ENCODE measurements at places on chromosomes 4 and X. TPM values are rescaled to one million over a fixed set of nuclear protein-coding genes. Genes with fewer than 3 reads are reported as not detected.

GRCh38 chrX:96906741-96907140 lies 23.0 kb downstream of the RPA4 start:
- no peak for DNase-seq

DNA sequence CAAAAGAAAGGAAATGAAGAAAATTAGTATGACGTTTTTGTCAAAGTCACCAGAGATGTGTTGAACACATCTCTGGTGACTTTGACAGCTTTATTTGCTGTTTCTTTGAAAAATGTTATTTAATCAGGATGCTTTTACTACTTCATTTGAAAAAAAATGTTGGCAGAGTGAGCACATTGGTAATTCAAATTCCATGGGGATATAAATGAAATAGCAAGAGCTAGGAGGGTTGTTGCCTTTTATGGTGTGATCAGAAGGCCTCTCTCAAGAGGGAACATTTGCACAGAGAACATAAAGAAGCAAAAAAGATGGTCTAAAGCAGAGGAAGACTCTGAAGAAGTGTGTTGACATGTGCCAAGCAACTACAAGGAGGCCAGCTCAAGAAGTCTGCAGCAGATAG lies 46.6 kb upstream of the CXCL8 start:
- no peak for DNase-seq

- DNase-seq, result no peak
Observed at GRCh38 chr4:74148205-74148604, 9.7 kb upstream of the MTHFD2L start.

DNA sequence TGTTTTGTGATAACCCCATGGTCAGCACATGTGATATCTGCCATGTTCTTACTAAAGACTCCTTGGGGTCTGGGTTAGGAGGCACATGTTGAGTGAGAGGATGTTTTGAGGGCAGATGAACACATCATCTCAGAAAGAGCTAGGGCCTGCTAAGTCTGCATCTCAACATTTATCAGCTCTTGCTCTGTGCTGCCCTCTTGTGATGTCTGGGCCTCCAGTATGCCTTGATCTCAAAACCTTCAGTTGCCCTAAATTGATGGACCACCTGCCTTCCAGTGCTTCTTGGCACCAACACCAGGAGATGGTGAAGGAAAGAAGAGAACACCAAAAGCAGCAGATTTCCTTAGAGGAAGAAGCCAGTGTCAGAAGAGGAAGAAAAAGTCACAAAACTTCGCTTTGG lies 22.5 kb downstream of the MID1 start:
- DNase-seq, result no peak

The UCP1 gene
- total RNA-seq, result not detected

- no peak for DNase-seq
Observed at GRCh38 chr4:152843481-152844090, 63.8 kb downstream of the ARFIP1 start.

GRCh38 chrX:40735325-40736169 lies at the start of gene MED14:
TSS of gene MED14 (minus strand) at chrX:40735542. CDS start at chrX:40735412, 130 bp downstream.
- DNase-seq, result peak; percentile 94

- no peak for DNase-seq
Observed at GRCh38 chrX:66045894-66046293, 6.0 kb upstream of the VSIG4 start.

DNA sequence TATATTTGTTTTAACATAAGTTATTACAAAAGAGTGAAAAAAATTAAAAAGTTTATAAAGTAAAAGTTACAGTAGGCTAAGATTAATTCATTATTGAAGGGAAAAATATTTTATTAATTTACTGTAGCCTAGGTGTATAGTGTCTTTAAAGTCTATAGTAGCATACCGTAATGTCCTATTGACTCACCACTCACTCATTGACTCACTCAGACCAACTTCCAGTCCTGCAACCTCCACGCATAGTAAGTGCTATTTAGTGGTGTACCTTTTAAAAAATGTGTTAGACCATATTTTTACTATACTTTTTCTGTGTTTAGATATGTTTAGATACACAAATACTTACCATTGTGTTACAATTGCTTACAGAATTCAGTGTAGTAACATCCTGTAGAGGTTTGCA lies 841.1 kb downstream of the CENPC start:
- no peak for DNase-seq

DNA sequence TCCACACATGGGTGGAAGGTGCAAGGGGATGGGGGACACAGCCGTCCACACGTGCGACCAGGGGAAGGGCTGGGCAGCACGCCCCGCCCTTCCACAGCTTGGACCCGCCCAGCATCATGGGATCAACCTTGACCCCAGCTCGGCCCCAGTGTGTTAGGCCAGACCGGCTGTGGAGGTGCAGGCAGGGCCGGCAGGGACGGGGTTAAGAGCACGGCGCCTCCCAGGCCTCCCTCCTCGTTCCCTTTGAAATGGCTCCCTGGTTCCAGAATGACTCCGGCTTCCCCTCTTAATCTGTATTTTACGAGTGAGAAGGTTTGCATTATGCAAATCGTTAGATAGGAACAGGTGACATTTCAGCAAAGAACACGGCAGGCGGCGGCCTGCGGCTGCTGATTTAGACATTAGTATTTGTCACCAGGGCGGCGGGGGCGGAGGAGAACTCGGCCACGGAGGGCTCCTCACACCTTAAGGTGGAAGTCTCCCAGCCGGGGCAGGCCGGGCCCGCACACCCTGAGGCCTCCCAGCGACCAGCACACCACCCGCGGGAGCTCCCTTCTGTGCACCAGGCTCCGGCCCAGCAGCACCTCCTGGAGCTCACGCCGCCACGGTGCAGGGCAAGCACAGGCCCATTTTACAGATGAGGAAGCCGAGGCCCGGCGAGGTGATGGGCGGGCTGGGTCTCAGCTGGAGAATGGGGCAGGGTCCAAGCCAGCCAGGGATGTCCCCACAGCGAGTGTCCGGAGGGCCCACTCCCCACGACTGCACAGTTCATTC lies 116.1 kb downstream of the FAM53A start:
- no peak for DNase-seq

The ATOH1 gene
- total RNA-seq, result not detected

GRCh38 chr4:88106205-88106604 lies 52.2 kb downstream of the ABCG2 start:
- no peak for DNase-seq

DNA sequence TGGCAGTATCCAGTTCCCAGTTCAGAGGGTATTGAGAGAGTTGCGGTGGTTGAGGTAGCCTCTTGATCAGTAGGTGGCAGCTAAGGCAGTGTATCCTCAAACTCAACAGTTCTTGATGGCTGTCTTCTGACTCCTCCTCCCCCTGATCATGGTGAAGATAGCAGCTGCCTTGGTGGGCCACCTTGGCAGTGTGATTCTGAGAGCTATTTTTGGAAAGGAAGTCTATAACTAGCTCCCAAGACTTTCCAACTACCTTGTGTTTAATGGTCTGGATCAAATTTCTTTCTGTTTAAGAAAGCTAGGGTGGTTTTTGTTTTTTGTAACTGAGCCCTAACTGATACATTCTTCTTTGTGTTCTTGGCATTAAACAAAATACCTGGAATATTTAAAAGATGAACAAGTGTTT lies 10.5 kb upstream of the TBC1D19 start:
- DNase-seq, result no peak

DNA sequence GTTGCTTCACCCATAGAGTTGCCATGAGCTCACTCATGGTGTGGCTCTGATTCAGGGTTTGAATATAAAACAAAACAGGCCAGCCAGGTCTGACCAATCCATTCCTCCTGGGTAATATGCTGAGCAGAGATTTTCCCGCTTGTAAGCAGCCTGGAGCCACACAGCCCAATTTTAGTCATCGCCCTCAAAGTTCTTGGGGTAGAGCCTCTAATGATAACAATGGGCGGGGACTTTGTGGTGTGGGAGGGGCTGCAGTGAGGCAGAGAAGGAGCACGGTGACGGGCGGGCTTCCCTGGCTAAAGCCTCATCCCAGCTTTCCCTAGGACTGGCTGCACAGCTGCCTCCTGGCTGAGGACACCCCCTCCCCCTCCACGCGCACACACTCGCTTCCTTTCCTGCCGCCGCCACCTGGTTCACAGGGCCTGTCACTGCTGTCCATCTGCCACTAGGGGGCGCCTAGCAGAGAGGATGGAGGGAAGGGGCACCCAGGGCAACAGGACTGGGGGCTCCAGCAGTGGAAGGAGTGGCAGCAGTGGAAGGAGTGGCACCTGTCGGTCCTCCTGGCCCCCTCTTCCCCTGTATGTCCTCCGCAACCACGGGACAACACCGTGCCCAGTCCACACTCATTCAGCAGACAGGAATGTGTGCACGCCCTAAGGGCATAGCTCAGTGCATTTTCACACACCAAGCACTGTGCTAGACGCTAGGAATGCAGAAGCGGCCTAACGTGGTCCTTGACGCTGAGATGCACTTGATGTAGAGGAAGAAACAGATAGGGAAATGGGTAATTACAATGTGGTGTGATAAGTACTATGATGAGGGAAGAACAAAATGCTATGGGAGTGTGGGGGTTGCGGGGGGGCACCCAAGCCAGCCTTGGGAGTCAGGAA lies 26.8 kb downstream of the PRPS1 start:
- DNase-seq, result peak; percentile 87

DNA sequence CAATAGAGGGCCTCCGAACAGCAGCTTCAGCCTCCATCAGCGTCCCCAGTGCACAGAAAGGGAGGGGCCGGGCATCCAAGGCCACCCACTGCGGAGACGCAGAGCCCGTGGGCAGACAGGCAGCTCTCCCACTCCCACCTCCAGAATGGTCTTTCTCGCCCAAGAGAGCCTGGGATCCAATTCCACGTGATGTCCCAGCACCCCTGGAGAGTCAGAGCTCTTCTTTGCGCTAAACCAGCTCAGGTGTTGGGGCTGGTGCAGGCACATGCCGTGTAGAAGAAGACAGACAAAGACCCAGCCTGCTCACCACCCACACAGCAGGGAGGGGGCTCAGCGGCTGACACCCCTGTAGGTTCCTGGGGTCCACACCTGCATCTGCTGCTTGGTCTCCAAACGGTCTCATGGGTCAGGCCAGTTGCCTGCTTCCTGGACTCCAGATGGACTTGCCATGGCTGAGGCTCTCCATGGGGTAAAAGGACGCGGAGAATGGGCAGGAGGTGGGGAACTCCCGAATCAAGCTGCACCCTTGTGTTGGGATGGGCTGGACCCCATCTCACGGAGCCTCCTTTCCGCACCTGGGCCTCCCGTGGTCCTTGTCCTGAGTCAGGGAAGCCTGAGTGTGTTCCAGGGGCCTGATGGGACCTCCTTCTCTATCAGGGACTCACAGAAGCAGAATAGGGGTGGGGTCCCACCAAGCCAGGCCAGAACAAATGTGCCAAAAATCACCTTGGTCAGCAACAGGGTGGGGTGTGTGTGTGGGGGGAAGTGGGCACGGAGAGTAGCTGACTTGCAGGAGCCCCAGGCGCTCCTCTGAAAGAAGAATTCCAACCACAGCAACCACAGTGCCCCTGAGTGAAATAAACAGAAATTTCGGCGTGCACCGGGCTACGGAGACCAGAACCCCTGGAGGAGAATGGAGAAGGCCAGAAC lies 11.6 kb upstream of the ASMTL start:
- peak; percentile 78 for DNase-seq

DNA sequence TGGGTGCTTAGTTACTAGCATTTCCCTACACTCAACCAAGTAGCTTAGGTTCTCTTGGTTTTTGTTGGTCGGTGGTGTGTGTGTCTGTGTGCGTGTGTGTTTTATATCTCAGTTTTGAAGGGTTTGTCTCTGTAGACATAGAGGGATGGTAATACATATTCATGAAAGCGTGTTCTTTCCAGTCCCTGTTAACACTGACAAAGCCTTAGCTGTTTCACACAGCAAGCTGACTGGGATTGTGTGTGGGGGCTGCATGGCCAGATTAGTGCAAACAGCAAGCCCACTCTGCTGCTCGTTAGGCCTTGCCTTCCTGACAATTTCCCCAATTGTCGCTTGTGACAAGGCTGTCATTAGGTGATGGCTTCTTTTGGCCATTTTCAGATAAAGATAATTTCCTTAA lies 43.9 kb downstream of the ALPK1 start:
- no peak for DNase-seq

DNA sequence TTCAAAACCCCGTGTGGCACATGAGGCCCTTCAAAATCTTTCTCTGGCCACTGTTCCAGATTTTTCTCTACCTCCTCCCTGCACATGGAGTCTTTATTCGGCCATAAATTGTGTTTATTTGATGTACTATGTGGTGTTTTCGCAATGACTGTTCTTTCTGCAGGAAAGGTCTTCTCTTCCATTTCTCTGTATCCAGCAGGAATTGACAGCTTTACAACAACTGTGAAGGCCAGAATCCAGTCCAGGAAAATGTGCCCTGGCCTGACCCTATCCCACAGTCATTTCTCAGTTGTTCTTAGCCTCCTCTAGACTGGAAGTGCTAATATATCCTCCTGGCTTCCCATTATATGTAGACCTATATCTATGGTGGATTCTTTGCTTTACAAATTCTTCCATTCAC lies 191.4 kb downstream of the COL25A1 start:
- no peak for DNase-seq

DNA sequence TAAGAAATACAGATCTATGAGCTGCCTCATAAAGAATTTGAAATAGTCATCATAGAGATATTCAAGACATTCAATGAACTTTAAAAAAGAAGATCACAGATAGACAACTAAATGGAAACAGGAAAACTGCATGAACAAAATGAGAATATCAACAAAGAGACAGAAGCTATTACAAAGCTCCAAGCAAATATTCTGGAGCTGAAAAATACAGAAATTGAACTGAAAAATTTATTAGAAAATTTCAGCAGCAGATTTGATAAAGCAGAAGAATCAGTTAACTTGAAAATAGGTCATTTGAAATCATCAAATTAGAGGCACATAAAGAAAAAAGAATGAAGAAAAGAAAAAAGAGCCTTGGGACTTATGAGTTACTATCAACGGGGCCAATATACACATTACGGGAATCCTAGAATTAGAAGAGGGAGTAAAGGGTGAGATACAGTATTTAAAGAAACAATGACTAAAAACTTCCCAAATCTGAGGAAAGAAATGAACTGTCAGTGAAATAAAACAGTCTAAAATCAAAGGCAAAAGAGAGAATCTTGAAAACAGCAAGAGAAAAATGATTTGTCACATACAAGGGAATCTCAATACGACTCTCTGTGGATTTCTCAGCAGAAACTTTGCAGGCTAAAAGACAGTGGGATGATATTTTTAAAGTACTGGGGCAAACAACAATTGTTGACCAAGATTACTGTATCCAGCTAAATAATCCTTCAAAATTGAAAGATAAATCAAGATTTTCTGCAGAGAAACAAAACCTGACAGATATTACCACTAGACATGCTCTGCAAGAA lies 641.6 kb downstream of the ANKRD50 start:
- DNase-seq, result no peak

- DNase-seq, result no peak
Observed at GRCh38 chr4:186169945-186170802, 21.2 kb upstream of the CYP4V2 start.

GRCh38 chrX:18428006-18428405 lies 2.6 kb downstream of the CDKL5 start:
- DNase-seq, result peak; percentile 3

- no peak for DNase-seq
Observed at GRCh38 chrX:130299279-130300009, 30.7 kb upstream of the ZNF280C start.

The ZAR1 gene
- not detected for total RNA-seq

DNA sequence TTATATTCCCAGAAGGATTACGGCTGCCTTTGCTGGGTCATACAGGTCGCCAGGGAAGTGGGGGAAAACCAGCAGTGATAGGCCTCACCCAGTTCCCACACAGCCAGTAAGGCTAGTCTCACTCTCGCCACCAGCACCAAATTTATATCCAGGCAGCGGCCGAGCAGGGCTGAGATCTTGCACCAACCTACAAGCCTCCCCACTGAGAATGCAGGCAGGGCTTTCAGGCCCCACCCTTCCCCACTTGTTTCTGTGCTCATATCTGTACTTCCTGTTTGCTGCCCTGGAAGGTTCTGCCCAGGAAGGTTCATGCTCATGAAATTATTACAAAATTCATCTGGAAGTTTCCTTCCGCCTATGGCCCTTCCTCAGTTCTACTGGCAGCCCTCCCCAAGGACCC lies 179.7 kb downstream of the STIM2 start:
- DNase-seq, result peak; percentile 32

Measured in osteocyte (in vitro differentiated cells).